ENCODE measurements at places on chromosomes 13 and 19.
A peak's percentile ranks its signal among the peaks of the same experiment; 100 is the strongest.

GRCh38 chr13:60583911-60584753, 187.1 kb downstream of the TDRD3 start:
- DNase-seq = no peak

DNA sequence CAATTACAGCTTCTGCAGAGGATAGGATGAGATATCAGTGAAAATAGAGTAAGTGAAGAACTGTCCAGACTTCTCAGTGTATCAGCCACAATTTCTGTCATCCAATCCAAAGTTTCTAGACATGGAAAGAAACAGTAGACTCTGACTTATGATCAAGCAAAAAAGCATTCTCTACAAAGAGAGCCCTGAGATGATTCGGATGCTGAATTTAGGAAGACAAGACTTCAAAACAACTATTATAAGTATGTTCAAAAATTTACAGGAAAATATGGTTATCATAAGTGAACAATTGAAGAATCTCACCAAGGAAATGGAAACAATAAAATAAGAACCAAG, 238.2 kb upstream of the IRS2 start:
- no peak for DNase-seq

DNA sequence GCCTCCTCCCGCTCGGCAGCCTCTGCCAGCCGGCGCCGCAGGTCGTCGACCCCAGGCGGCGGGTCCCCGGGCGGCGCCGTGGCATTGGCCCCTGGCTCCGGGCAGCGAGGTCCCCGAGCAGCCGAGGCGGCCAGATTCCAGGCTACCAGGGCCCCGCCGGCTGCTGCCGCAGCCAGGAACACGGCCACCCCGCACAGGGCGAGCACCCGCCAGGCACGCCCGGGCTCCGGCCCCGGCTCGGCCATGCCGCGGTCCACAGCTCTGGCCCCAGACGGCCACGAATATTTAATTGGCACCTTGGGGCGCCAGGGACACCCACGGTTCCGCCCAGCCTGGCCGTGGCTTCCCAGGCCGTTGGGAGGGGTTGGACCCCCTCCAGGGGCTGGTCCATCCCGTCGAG, at the start of gene CCDC194:
Gene CCDC194 (minus strand): TSS at position 283 of the 400 bp plus-strand sequence. CDS start 38 bp downstream, at position 245.
- no peak for DNase-seq

DNA sequence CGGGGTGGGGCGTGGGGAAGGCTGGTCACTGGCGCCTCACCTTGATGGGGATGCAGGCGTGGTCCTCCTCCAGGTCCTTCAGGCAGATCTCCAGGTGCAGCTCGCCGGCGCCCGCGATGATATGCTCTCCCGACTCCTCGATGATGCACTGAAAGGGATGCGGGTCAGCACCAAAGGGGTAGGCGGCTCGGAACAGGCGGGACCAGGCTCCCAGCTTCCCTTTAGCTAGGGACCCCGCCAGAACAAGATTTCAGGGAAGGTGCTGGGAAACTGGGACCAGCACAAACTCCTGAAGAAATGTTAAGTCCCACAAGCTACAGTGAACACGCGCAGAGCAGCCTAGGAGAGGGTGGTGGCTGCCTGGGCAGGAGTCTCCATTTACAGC, 6.0 kb downstream of the EEF2 start:
- DNase-seq = no peak

- DNase-seq = peak; percentile 94
These were observed at the start of gene CCDC97 for GRCh38 chr19:41310033-41310831. CCDC97 (plus strand) TSS chr19:41310172; CDS start chr19:41310311, 139 bp downstream.

DNA sequence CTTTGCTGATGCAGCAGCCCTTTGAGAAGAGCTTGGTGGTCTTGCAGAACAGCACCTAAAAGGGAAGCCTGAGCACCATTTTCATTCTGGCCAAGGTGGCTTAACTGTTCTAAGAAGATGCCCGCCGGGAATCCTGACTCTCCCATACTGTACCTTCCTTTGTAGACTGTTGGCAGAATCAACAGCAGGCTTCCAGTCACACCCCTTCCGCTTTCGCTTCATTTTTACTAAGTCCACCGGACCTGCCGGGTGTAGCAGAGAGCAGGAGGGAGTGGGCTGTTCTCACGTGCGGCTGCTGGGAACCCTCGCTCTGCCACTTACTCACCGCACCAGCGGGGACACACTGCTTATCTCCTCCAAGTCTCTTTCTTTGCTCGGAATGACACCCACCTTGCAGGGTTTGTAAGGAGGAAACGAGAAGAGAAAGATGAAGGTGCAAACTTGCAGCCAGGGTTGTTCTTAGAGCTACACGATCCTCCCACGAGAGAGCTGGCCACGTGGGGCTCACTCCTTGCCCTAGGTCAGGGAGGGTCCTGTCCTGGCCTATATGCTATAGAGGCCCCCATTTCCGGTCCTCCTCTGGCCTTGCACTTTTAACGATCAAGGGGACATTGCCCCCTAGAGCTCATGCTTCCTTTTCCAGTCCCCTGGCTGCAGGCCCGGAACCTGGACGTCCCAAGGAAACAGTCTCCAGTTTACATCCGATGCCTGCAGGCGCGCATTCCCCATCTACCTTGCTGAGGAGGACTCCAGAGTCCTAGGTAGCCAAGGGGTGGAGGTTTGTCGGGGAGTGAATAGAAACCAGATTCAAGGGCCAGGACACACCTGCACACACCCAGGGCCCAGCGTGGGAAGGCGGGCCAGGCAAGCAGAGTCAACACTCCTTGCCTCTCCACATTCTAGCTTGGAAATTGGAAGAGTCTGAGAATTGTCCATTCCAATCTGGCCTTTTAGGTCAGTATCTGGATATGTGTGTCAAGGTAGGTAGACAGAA, 453.6 kb downstream of the IRS2 start:
- DNase-seq = no peak

DNA sequence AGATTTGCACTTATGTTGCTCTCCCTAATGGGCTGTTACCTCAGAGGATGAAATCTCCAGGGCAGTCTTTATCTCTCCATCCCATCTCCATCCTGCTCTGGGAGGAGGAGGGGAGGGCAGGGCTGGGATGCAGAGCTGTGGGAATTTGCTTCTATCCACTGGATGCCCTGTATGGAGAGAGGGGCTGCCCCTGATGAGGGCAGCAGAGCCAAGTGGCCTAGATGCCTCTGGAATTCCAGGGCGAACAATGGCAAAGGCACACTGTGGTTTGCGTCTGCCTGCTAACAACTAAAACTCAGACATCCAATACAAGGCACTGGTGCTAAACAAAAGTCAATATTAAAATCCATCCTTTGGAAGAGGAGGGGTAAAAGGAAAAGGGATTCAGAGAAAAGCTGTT, 165.1 kb downstream of the COG6 start:
- no peak for DNase-seq

DNA sequence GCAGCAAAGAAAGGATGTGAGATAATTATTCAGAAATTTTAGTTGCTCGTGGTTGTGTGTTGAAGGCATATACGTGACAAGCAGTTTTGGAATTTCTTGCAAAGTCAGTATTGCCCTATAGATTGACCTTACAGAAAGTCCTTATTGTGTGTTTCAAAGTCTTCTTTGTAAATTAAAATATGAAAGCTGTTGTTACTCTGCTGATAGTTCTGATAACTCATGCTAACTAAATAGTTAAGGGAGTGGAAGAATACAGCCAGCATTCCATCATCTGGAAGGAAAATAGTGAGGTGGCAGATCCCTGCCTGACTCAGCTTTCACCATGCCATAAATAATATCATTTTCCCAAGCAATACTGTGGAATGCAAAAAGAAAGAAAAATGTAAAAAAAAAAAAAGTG, 27.2 kb downstream of the WASF3 start:
- DNase-seq = no peak

GRCh38 chr19:49690656-49691242, at the start of gene CPT1C:
CPT1C (plus strand) TSS chr19:49691116; CDS start chr19:49692253, 1,137 bp downstream.
- DNase-seq = peak; percentile 74

DNA sequence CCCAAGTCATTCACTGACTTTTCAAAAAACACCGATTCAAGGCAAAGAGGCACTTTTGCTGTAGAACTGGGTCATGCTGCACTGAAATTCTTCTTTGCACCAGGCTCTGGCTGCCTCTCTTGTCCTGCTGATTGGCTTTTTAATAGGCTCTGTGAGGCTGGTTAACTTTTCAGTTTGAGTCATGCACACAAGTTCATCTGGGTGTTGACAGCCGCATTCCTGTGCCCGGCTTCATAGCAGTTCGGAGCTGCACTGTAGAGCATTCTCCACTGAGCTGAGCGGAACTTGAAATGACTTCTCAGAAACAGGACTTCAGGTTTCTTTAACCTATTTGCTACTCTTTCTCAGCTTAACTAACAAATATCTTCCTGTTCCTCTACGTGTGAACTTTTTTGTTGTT, 978.3 kb downstream of the UQCRFS1 start:
- DNase-seq = no peak

DNA sequence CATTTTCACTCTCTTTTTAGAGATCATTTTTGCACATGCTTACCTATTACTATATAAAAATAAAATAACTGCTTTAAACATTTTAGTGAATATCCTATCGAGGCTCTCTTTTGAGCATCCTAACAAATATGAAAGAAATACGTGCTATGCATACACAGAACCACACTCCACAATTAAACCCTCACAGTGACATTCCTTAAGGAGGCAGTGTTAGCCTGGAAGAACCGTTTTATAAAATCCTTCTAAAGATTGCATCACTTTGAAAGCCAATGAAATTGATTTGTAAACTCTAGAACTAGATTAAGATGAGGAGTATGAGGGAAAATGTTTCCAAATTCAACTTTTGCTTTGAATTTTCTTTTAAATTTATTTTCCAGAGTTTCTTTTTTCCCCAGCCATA, 11.1 kb upstream of the ENOX1 start:
- no peak for DNase-seq

DNA sequence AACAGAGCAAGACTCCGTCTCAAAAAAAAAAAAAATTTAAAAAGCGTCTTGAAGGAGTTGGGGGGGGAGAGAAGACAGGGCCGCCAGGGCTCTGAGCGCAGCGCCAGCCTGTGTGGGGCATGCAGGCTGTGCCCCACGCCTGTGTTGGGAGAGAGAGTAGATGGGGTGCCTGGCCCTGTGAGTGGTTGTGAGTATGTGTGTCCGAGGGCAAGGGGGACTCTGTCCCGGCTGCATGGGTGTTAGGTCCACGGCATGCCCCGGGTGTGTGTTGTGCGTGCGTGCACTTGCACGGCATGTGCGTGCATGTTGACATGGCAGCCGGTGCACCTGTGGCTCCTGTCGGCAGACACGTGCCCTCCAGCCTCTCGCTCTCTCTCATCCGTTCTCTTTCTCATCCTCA, 3.4 kb downstream of the MAP2K7 start:
- DNase-seq = no peak

GRCh38 chr19:1041835-1042685, 2.2 kb downstream of the ABCA7 start:
- peak; percentile 70 for DNase-seq

DNA sequence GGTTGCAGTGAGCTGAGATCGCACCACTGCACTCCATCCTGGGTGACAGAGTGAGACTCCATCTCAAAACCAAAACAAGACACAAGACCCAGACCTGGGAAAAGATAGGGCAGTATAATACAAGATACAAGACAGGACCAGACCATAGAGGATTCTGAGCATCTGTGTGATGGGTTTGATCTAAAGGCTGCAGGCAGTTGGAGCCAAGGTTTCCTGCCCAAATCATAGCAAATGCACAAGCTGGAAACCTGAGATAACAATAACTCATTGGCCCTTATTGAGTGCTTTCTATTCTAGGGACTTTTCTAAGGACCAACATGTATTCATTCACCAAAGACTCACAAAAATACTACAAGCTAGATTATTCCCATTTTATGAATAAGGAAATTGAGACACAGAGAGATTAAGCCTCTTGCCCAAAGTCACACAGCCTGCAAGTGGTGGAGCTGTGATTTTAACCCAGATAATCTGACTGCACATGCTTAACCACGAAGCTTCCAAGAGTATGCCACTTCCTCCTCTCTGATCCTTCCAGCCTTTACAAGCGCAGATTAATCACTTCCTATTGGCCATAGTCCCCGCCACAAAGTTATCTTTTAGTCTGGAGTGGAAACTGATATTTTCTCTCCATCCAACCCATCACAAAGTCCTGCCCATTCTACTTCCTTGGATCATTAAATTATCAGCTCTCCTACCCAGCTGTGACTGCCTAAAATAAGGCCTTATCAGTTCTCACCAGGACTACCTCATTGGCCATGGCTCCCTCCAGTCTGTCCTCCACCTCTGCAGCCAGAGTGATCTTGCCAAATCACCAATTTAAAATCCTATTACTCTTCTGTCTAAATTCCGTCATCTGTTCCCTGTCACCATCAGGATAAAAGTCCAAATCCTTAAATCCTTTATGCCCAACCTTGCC, 147.2 kb downstream of the FLT1 start:
- no peak for DNase-seq

GRCh38 chr19:47511681-47512080, 3.2 kb downstream of the NAPA start:
- DNase-seq = no peak

- DNase-seq = no peak
These were observed 2.6 kb downstream of the PPP5C start for GRCh38 chr19:46349311-46349993.

- DNase-seq = no peak
These were observed 2.2 kb downstream of the ZSCAN22 start for GRCh38 chr19:58328999-58329398.

GRCh38 chr13:41286370-41286769, 23.0 kb upstream of the MTRF1 start:
- no peak for DNase-seq

GRCh38 chr19:17766543-17767131, 15.4 kb downstream of the FCHO1 start:
- peak; percentile 53 for DNase-seq

DNA sequence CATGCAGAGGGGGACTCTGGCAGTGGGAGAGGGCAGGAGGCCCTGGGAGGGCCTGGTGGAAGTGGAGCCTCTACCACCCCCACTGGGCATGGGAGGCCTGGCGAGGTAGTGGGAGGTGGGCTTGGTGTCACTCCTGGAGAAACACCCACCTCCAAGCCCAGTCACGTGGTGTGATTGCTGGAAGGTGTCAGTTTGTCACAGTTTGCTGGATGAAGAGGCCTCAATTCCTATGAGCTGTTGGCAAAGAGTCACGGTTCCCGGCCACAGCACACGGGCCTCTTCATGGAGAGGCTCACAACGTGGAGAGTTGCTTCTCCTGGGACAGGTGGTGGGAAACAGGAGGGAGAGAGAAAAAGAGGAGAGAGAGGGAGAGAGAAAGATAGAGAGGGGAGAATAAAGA, 684.1 kb upstream of the ARGLU1 start:
- DNase-seq = no peak

- DNase-seq = no peak
These were observed 68.6 kb downstream of the EFNB2 start for GRCh38 chr13:106466691-106467426.

- DNase-seq = peak; percentile 100
These were observed 4.4 kb downstream of the C19orf67 start for GRCh38 chr19:14080887-14081796.

GRCh38 chr13:47463726-47464125, 537.3 kb downstream of the SUCLA2 start:
- no peak for DNase-seq
